Naive thymus-derived CD4-positive, alpha-beta T cell (primary cell): ENCODE measurements at places on chromosomes 11 and 22. TPM values are rescaled to one million over a fixed set of nuclear protein-coding genes. Genes with fewer than 3 reads are reported as not detected.

DNA sequence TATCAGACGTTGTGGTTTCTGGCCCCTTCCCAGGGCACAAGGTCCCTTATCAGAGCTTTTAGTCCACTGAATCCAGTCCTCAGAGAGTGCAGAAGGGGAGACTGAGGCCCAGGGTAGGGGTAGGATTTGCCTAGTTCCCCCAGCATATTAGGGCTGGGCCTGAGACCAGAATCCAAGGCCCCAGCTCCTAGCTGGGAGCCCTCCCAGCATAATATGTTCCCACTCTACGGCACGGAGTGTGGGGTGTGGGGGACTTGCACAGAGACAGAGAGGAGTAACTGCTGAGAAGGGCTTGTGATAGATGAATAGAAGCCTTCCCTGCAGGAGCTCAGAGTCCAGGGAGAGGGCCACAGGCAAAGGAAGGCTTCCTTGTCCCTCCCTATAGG, 43.8 kb downstream of the NEU3 start:
- DNase-seq, result no peak

GRCh38 chr11:107691000-107691750, 20.7 kb downstream of the SLN start:
- no peak for DNase-seq

DNA sequence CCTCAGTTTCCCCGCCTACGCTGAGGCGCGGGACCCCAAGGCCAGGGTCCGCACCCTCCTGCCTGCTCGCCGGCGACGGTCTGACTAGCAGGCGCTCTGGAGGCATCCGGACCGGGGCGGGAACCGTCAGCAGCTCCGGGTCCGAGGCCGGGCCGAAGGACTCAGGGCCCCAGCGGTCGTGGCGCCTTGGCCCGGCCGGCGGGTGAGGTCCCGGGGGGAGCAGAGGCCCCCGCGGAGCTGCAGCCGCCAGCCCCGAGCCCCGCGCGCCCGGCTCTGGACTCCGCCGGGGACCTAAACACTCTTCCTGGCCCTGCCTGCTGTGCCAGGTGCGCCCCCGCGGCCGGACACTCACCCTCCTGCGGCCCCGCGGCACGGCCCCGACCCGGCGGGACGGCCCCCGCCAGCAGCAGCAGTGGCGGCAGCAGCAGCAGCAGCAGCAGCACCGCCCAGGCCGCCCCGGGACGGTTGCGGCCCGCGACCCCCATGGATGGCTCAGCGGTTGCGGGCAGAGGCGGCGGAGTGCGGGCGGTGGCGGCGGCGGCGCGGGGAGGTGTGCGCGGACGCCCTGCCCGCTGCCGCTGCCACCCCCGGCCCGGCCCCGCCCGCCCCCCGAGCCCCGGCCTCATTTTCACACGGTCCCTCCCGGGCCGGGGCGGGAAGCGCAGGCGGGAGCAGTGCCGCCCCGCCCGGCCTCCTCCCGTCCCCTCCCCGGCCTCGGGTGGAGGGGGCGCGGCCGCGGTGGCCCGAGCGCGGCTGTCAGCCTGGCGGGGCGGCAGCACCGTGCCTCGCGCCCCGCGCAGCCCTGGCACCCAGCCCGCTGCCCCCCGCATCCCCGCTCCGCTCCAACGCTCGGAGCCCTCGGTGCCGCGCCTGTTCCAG, at the start of gene SCUBE2:
TSS of gene SCUBE2 (minus strand) at position 556 of the 879 bp plus-strand sequence. CDS start at position 485, 71 bp downstream.
- DNase-seq, result no peak

- DNase-seq, result no peak
Measured at GRCh38 chr11:86144846-86145245, 76.0 kb upstream of the PICALM start.

DNA sequence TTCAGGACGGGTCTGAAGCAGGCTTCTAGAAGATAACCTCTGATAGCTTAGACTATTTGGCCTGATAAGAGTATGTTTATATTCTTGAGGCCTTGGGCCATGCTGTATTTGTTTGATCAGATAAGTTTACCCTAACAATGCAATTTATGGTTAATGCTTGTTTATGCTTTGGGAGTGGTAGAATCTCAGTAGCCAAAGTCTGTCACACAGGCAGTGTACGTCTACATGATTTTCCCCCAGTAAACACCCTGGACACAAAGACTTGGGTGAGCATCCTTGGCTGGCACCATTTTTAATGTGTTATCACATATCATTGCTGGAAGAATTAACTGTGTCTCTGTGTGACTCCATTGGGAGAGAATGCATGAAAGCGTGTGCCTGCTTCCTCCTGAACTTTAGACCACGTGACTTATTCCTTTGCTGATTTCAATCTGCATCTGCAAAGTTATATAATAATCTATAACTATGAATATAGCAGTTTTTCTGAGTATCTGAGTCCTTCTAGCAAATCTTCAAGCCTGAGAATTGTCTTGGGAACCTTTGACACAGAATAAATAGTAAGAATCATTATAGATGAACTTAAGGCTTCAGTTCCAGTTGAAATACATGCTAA, 172.4 kb downstream of the CASP12 start:
- DNase-seq, result no peak

DNA sequence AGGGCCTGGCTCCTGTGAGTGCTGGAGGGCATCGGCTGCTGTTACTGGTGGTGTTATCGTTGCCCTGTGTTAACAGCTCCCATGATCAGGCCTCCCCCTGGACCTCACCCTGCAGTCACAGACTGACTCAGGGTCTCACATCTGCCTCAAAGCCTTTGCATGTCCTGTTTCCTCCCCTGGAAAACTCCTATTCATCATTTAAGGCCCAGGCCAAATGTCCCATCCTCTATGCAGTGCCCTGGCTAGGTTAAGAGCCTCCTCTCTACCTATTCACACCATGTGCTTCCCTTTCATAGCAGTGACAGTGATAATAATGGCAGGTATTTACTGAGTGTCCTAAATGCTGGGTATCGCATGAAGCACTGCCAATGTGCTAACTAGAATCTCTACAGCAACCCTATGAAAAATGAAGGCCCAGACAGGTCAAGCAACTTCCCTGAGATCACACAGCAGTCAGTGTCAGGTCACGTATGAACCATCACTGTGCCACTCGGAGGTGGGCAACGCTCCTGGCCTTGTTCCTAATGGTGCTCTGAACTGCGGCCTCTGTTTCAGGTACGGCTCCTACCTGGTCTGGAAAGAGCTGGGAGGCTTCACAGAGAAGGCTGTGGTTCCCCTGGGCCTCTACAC, 9.3 kb downstream of the TSPO start:
- DNase-seq, result no peak

DNA sequence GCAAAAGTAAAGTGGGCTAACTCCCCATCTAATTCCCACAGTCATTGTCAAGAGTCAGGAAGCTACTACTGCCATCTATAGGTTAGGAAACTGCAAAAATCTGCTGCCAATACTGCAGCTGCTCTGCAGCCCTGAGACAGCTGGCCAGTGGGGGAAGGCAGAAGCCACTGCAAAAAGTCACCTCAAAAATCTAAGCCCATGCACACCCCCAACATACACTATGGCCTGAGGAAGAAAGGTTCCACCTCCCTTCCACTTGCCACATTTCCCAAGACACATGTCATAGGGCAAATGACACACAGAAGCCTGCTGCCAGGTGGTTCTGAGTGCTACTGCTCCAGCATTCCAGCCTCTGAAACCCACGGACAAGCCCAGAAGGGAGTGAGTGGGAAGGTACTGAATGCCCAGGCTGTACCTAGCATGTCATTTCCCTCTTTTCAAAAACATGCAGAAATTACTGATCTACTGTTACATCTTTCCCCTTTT, 36.9 kb downstream of the DGCR2 start:
- DNase-seq, result no peak

- DNase-seq, result no peak
Measured at GRCh38 chr22:46514592-46515207, 22.7 kb downstream of the CELSR1 start.

CDCA5 gene
- 0.73 TPM for total RNA-seq

RAB36 gene
- total RNA-seq, result 0.88 TPM

ARHGEF17 gene
- not detected for total RNA-seq

SERPING1 gene
- total RNA-seq, result not detected

MFRP gene
- not detected for total RNA-seq
